ENCODE measurements at places on chromosomes 5 and 9. TPM values are rescaled to one million over a fixed set of nuclear protein-coding genes. Genes with fewer than 3 reads are reported as not detected.

The RLN1 gene
- not detected for polyA plus RNA-seq

DNA sequence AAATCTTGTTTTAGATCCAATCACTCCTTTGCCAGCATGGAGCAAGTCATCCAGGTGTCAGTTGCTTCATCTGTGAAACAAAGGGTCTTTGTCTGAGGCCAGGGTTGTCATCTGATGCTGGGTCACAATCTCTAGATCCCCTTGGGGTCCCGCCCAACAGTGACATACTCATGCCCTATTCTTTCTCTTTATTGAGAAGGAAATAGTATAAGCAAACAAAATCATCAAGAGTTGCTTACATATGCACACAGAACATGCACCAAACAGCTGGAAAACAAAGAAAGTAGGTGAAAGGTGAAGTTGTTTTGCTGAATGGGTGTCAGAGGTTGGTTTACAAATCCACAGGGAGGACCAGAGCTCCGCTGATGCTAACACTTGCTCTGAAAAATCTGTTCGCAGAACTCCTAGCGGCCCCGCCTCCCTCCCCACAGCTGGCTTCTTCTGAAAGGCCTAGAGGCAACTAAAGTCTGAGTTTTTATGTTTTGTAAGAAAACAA, 106.1 kb upstream of the SLC44A1 start:
- DNase-seq: no peak

- DNase-seq: peak; percentile 42
Observed at GRCh38 chr5:116084287-116084691, 536 bp upstream of the COMMD10 start.

DNA sequence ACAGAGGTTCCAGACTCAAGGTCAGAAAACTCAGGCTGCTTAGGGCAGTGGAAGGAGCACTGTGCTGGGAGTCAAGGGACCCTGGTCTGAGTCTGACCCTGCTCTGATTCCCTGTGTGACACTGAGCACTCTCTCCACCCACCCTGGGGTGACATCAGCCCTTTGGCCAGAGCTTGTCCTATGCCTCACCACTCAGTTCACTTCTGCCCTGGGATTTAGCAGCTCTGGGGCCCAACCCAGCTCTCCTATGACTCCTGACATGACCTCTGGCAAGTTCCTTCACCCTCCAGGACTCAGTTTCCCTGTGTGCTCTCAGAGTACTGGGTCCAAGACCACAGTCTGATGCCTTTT, 63.9 kb downstream of the FAM114A2 start:
- DNase-seq: no peak

Measured in K562 (cell line).